ENCODE measurements at places on chromosomes 13 and 19. TPM values are rescaled to one million over a fixed set of nuclear protein-coding genes. Genes with fewer than 3 reads are reported as not detected.

GRCh38 chr19:57242821-57243220, 2.4 kb downstream of the ZNF805 start:
- DNase-seq, result no peak

ZNF418 gene
- total RNA-seq, result 11.0 TPM

OR10H3 gene
- total RNA-seq, result not detected

DENND1C gene
- 1.1 TPM for total RNA-seq

DNA sequence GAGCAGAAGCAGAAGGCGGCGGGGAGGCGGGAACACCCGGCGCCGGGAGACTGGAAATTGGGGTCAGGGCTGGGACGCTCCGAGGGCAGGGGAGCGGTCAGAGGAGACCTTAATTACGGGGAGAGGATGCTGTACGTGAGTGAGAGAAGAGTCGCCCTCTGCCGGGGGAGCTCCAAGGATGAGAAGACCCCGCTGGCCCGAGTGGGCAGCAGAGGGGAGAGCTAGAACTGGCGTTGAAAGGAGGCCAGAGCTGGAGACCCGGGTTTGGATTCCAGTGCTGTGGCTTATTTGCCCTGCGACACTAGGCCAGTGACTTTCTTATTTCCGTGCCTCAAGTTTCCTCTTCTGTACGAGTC, 536 bp downstream of the FAM32A start:
- DNase-seq, result no peak

Measured in sigmoid colon (tissue), 7 donors.